Thoracic aorta (tissue), 2 donors: ENCODE measurements at places on chromosomes 12 and 14.

DNA sequence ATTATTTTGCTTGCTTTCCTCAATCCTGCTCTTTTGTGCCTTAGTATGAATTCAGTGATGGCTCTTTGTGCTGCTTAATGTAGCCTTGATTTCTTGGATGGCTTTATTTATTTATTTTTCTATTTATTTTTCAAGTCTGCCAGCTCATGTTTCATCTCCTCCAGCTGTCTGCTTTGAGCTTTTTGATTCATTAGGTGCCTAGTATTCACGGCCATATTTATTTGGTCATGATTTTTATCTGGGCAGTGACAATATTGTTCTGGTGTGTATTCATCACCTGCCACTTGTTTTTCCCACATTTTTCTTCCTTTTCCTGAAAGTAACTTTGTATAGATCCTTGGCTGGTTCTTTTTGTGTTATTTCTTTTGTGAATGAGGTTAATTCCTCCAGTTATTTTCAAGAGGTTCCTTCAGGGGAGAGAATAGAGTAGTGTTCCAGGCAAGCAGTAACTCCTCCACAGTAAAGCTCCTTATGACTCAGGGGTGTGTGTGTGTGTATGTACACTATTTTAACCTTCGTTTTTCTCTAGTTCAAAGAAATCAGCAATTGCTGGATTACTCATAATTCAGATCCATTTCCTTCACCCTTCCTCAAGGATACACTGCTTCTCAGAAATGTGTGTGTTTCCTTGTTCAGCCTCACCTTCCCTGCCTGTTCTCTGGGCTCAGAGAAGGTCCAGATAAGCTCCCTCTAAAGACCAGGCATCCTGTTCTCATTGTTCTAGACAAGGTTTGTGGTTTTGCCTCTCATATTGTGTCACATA lies 51.6 kb upstream of the PMCH start:
- H3K36me3 ChIP-seq: no peaks in the 10 kb centered on the region
- DNase-seq: no peak
- H3K4me1 ChIP-seq: no peaks in the 10 kb centered on the region
- H3K27ac ChIP-seq: no peak overlapping the region

DNA sequence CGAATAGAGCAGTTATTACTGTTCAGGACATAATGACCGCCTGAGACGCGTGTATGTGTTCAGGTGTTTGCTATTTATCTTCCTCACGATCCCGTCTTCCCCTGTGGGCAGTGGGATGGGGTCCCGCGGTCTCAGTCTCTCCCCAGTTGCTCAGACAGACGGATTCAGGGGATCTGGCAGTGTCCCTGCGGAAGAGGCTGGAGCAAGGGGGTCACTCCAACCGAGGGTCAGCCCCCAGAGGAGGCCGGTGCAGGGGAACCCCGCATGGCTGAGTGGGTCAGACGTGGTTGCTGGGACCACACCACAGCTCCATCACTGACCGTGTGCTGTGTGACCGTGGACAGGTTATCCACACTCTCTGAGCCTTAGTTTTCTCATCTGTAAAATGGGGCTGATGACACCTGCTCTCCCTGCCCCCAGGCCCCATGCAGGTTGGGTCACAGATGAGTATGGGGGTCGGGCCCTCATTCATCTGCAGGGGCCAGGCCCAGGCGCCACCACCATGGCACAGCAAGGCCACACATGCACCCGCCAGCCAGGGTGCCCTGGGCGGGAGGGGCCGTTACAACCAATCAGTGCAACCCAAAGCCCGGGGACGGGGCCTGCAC lies 5.2 kb downstream of the MMP17 start:
- H3K4me1 ChIP-seq: peaks cover 31% of the 10 kb centered on the region
- no peaks in the 10 kb centered on the region for H3K36me3 ChIP-seq
- H3K27ac ChIP-seq: peak overlapping the region; percentile 7
- peaks cover 6% of the 10 kb centered on the region for H3K27me3 ChIP-seq

DNA sequence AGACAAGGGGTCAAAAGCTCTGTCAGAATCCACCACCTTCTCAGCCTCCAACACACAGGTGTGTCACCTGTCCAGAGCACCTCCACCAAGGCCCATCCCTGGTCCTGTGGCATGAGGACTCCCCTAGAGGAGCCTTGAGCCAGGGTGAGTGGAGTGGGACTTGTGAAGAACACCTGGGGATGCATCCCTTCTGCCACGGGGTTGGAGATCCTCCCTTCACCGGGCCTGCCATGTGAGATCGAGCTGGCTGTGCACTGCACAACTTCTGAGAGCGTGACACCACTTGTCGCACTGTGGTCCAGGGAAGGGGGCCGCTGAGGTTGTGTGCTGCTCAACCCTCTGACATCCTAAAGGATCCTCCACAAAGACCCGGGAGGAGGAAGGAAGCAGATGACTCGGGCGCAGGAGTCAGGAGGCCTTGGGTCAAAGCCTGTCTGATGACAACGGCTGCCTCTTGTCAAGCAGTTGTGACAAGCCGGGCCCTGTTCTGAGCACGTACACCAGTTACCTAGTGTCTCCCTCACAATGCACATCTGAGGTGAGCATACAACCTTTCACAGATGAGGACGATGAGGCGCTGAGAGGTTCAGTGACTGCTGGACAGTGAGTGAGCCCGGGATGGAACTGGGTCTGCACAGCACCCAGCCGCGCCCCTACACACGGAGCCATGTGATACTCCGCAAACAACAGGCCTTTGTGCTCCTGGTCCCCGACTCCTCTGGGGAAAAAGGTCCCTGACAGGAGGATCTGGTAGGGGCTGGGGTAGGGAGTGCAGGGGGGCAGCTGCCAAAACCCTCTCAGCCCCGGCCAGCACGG lies 35.6 kb downstream of the CHGA start:
- H3K4me1 ChIP-seq: peaks cover 7% of the 10 kb centered on the region
- H3K27ac ChIP-seq: no peak overlapping the region
- no peak for DNase-seq
- H3K36me3 ChIP-seq: peaks cover 21% of the 10 kb centered on the region
- H3K27me3 ChIP-seq: no peaks in the 10 kb centered on the region

DNA sequence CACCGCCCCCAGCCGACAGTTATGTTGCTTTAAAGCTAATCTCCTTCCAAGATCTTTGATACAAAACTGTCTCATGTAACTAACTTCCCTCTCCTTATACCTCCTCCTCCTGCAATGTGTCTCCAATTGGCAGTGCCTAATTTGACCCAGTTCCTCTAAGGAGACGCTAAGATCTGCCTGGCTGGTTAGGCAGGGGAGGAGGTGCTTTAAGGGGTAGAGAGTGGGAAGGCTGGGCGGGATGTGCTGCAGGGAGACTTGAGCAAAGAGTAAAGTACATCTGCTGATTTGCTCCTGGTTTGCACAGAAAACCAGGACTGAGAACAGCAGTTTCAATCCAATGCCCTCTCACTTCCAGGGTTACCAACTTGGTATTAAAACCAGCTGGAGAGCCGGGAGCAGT lies 7.4 kb upstream of the IKZF4 start:
- no peaks in the 10 kb centered on the region for H3K4me1 ChIP-seq
- no peak overlapping the region for H3K27ac ChIP-seq
- peaks cover 4% of the 10 kb centered on the region for H3K36me3 ChIP-seq
- H3K27me3 ChIP-seq: no peaks in the 10 kb centered on the region

GRCh38 chr14:97282210-97283004 lies 485.2 kb downstream of the VRK1 start:
- no peak overlapping the region for H3K27ac ChIP-seq
- H3K4me3 ChIP-seq: no peak overlapping the region
- H3K4me1 ChIP-seq: no peaks in the 10 kb centered on the region
- no peaks in the 10 kb centered on the region for H3K36me3 ChIP-seq

DNA sequence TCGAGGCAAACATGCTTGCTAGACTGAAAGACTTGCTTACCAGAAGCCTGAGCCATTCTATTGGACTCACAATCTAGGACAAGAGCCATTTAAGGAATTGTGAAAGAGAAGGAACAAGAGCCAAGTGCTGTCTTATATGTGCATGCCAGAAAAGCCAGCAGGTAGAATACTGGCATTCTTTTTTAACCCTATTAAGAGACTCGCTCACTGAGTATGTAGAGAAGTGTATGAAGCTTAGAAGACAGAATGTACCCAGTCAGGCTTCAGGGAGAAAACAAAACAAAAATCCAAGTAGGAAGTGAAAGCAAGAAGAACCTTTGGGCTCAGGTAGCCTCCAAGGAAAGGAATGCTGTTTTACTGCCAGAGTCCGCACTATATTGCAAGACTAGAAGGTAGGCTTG lies 65.9 kb downstream of the DCAF5 start:
- no peak for DNase-seq
- no peaks in the 10 kb centered on the region for H3K36me3 ChIP-seq
- peak overlapping the region; percentile 86 for H3K27ac ChIP-seq
- H3K27me3 ChIP-seq: no peaks in the 10 kb centered on the region
- peaks cover 54% of the 10 kb centered on the region for H3K4me1 ChIP-seq
- H3K4me3 ChIP-seq: no peak overlapping the region

DNA sequence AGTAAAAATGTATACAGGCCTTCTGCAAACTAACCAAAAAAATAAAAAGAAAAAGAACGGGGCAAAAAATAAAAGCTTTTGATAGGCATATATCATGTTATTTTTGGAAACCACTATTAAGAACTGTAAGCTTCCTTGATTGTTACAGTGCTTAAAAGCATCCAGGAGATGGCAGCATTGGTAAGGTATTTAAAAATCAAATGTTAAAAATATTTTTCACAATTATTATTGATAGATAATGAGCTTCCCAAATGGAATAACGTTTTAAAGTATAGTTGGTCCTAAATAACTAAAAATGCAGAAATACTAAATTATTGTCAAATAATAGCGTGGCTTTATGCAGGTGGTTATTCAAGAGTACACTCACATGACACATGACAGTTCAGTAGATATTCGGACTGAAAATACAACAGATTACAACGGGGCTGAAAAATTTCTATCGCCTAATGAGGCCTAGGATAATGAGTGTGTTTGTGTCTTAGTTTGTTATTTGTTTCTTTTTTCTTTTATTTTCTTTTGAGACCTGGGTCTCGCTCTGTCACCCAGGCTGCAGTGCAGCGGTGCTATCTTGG lies 127.2 kb upstream of the ATF7IP start:
- no peaks in the 10 kb centered on the region for H3K36me3 ChIP-seq
- DNase-seq: no peak
- H3K27me3 ChIP-seq: no peaks in the 10 kb centered on the region
- H3K27ac ChIP-seq: no peak overlapping the region
- H3K4me3 ChIP-seq: no peak overlapping the region

DNA sequence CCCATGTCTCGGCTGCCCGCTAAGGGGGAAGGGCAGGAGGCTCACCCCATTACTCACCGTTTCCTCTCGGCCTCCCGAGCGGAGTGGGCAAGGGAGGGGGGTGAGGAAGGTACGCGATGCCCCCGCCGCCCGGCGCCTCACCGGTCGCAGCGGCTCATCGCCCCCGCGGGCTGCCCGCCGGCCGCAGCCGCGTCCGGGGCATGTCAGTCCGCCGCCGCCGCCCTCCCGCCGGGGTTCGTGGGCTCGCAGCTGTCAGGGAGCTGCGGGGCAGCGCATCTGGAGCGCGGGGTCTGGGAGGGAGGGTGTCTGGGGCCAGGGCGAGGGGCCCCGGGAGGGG lies 461 bp downstream of the SLC8A3 start:
- H3K4me1 ChIP-seq: peaks cover 14% of the 10 kb centered on the region
- no peaks in the 10 kb centered on the region for H3K36me3 ChIP-seq
- no peak for DNase-seq
- H3K27ac ChIP-seq: no peak overlapping the region
- no peaks in the 10 kb centered on the region for H3K27me3 ChIP-seq

DNA sequence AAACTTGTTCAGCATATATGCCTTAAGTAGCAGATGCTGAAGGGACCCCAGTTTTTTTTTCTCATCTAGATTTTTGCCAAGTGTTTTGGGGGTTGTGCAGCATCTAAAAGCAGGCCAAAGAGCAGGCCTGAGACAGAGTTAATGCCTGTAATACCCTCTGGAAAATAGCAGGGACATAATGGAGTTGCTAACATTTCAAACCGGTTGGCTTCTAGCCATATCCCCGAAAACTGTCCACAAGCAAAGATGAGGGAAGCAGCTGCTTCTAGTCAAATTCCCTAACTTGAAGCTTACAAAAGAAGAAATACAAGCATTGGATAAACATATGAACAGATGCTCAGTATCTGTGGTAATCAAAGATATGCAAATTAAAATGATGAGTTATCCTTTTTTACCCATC lies 52.1 kb upstream of the AEBP2 start:
- H3K27me3 ChIP-seq: no peaks in the 10 kb centered on the region
- no peak overlapping the region for H3K27ac ChIP-seq
- no peaks in the 10 kb centered on the region for H3K36me3 ChIP-seq
- H3K4me1 ChIP-seq: peaks cover 4% of the 10 kb centered on the region

- peak overlapping the region; percentile 41 for H3K4me3 ChIP-seq
- no peaks in the 10 kb centered on the region for H3K27me3 ChIP-seq
- no peaks in the 10 kb centered on the region for H3K4me1 ChIP-seq
- no peak overlapping the region for H3K27ac ChIP-seq
These were observed 103.9 kb downstream of the ALG10 start for GRCh38 chr12:34126239-34126641.

- no peak for DNase-seq
- H3K27me3 ChIP-seq: no peaks in the 10 kb centered on the region
- H3K4me3 ChIP-seq: peak overlapping the region; percentile 80
- H3K36me3 ChIP-seq: peaks cover 25% of the 10 kb centered on the region
These were observed 671 bp downstream of the ESYT1 start for GRCh38 chr12:56128670-56129205.

GRCh38 chr12:53701518-53702264 lies 25.6 kb downstream of the CALCOCO1 start:
- no peak overlapping the region for H3K4me3 ChIP-seq
- DNase-seq: peak; percentile 42
- no peak overlapping the region for H3K27ac ChIP-seq
- no peaks in the 10 kb centered on the region for H3K36me3 ChIP-seq
- H3K27me3 ChIP-seq: peaks cover 10% of the 10 kb centered on the region
